Forelimb muscle (tissue), 1 donor: ENCODE measurements at places on chromosomes 12 and 14. TPM values are rescaled to one million over a fixed set of nuclear protein-coding genes. Genes with fewer than 3 reads are reported as not detected.

PAH gene
- not detected for polyA plus RNA-seq

MSI1 gene
- 4.4 TPM for polyA plus RNA-seq

XPOT gene
- 34.4 TPM for polyA plus RNA-seq

ANKS1B gene
- 2.3 TPM for polyA plus RNA-seq

PLEKHH1 gene
- polyA plus RNA-seq, result 1.7 TPM

TMEM119 gene
- 30.2 TPM for polyA plus RNA-seq

PLEK2 gene
- 0.89 TPM for polyA plus RNA-seq

PIWIL1 gene
- polyA plus RNA-seq, result 0.08 TPM

FGF6 gene
- polyA plus RNA-seq, result 58.5 TPM

C12orf60 gene
- 1.1 TPM for polyA plus RNA-seq

GRCh38 chr12:10283027-10283426 is 24.6 kb upstream of the KLRD1 start:
- no peak for DNase-seq

DNA sequence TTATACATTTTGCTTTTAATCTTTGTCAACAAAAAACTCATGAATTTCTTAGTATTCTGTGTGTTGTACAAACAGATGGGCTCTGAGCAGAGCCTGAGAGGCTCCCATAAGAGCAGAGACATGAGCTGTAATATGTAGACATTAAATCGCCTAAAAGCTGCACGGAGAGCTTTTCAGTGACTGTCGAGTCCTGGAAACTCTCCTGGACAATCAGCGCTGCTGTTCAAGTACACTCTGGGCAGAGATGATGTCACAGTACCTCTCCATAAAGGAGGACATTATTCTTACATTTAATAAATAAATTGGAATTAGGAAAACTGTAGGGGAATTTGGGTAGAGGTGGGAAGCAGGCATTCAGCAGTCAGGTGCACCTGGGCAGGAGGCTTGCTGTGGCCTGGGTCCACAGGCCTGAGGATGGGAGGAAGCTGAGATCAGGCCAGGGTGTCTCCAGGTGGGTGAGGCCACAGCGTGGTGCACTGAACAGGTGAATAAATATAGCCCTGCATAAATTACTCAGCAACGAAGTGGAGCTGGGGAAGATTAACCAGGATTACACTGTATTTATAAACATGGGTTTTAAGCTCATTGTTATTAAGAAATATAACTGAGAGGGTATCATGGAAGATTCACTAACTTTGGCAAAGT is 13.3 kb upstream of the TCL1A start:
- DNase-seq, result no peak

DNA sequence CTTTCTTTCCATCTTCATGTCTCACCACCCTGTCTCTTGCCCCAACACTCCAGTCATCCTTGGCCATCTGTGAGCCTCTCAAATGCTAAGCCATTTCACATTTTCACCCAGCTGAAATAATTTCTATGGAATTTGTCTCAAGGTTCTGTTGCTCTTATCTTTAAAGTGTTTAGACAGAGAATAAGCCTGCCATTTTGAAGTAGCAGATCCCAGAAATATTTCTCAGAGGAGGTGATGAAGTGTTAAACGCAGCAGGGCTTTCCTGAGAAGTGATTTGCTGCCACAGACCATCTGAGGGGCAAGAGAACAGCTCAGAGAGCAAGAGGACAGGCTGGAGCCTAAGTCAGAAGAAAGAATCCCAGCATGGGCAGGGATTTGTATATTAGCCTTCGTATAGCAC is 71.6 kb upstream of the CLMN start:
- DNase-seq, result no peak

GRCh38 chr14:75542588-75543091 is 20.4 kb downstream of the BATF start:
- DNase-seq, result no peak

GRCh38 chr12:113135178-113136127 is at the start of gene RASAL1:
Gene RASAL1, minus strand, starts transcription at chr12:113135761. Its CDS starts 299 bp downstream, at chr12:113135462.
- no peak for DNase-seq

DNA sequence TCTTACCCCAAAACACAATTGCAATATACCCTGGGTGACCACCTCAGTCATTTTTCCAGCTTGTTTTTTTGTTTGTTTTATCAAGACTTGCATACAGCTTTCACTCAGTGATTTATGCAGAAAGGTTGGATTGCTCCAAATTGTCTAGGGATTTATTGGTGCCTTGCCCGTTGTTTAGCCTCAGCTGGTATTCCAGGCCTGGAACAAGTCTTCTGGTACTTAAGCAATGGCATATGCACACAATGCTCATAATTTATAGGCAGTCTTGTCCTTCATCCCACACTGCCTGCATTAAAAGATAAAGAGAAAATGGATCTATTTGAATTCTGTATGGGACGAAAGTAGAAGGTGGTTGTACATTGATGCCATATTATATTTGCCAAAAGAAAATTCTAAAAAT is 392.5 kb downstream of the ADAMTS20 start:
- no peak for DNase-seq

- DNase-seq, result no peak
Measured at GRCh38 chr12:121246893-121247557, 37.1 kb downstream of the P2RX4 start.

- DNase-seq, result no peak
Measured at GRCh38 chr12:103547376-103547775, 39.7 kb upstream of the STAB2 start.

DNA sequence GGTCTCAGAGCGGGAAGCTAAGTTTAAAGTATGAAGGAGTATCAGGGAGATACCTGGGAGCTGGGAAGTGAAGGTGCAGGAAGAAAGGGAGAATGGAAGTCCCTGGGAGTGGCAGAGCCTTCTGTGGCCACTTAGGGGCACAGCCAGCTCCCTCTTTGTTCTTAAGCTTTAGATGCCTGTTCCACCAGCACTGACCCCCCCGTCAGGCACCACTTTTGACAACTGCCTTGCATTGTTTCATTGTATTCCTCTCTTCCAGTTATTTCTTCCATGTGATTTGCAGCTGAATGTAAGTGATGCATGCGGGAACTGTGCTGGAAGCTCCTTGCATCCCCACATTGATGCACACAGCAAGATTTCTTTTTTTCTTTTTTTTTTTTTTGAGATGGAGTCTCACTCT is 2.6 kb downstream of the GALNT16 start:
- no peak for DNase-seq

DNA sequence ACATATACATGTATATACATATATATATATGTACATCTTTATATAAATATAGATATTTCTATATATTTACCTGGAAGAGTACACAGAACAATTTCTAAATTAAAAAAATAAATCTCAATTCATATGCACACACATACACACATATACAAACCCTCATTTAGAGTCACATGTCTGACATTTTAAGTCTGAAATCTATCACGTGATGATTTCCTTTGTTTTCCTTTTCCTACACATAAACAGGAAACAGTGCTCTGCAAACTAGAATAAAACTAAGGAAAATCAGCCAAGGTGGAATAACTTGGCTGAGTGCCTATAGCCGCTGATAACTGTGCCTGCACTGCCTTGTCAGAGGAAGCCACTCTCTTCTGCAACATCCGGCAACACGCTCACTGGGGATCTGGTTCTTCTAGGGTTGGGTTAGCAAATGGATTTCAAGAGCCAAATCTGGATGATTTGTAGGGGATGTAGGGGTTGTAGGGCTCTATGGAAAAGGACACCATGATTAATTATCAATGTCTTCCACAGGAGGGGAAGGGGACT is 480.7 kb downstream of the TMEM132D start:
- no peak for DNase-seq

- no peak for DNase-seq
Measured at GRCh38 chr12:18718462-18718861, 19.4 kb downstream of the PLCZ1 start.

DNA sequence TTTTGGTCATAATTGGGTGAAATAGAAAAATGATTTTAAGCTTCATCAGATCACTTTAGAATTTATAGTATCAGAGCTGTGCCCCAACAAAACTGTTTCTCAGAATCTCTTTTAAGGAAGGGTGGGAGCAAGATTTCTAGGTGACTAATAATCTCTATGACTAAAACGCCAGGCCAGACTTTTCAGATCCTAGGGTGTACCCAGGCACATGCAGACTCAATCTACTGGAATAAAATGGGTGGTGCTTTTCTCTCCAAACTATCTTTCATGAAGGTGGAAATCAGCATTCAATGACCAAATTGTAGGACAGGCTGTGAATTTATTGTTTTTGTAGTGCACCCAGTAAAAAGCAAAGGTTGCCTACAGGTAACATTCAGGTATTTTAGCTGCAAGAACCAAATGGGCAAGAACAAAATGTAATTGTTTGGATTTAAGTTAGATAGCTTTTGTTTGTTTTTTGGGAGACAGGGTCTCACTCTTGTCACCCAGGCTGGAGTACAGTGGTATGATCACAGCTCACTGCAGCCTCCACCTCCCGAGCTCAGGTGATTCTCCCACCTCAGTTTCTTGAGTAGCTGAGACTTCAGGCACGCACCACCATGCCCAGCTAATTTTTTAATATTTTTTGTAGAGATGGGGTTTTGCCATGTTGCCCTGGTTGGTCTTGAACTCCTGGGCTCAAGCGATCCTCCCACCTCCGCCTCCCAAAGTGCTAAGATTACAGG is 49.5 kb downstream of the PPP2R5C start:
- no peak for DNase-seq

DNA sequence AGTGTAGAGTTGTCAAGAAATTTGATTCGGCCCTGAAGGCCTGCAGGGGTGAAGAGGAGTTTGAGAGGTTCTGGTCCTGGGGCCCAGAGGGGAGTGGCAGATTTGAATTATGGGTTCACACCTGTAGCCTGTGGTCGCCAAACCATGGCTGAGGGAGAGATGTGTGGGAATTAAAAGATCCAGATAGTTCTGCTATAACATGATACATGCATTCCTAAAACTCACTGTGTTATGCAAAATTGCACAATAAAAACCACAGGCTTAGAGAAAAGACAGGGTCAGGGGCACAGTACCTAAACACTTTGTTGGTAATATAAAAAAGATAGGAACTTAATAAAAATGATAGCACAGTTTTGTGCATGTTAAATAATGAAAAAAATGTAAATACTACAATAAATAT is 106.2 kb downstream of the TMEM30B start:
- no peak for DNase-seq

- no peak for DNase-seq
Measured at GRCh38 chr12:113880988-113881962, 84.8 kb downstream of the RBM19 start.

DNA sequence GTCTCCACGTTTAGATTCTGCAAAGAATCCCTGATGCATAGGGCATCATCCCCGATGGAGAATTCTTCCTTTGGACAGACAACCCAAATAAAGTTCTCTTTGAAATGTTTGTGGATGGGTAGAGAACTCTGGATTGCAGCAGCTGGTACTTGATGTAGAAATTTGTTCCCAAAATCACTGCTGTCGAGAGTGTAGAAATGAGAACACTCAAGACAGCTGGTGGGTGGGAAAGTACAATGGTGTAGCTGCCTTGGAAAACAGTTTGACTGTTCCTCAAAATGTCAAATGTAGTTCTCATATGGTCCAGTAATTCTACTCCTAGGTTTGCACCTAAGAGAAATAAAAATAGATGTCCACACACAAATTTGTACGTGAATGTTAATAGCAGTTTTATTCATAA is 671.5 kb upstream of the TMEM132C start:
- no peak for DNase-seq

DNA sequence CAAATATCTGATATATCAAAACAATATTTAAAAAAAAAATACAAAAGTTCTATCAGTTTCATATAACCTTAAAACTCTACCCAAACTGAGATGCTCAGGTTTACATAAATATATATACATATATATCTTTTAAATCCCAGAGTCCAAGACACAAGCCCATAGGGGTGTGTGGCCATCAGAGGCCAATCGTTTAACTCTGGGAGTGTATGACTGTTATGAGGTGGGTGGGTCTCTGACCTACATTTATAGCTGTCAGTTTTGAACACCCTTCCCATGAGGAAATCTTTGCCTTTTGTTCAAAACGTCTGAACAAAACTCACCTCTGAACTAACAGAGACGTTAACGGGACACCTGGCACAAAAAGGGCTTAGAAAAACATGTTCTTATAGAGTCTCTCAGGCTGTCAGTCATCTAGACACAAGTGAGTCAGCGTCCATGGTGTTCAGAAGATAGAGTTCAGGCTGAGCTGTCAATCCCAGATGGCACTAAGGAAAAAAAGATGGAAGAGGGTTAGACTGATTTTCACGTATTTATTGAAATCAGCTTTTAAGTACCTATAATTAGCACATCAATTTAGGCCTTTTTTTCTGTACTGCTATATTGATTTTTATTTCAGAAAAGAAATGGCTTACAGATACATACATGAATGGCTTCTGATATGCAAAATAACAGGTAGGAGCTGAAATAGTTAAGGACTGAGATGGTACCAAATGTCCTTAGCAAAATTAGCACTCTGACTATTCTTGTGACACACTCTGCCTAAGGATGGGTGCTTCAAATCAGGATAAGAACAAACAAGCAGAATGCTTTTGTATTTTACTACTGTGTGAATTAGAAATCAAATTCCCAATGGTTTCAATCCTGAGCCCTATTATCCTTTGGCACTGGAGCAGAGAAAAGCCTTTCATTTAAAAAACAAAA is 29.2 kb downstream of the HIGD1C start:
- DNase-seq, result no peak

- no peak for DNase-seq
Measured at GRCh38 chr14:37972941-37973887, 234.5 kb upstream of the SSTR1 start.

GRCh38 chr12:90124289-90124688 is 415.7 kb upstream of the ATP2B1 start:
- no peak for DNase-seq

DNA sequence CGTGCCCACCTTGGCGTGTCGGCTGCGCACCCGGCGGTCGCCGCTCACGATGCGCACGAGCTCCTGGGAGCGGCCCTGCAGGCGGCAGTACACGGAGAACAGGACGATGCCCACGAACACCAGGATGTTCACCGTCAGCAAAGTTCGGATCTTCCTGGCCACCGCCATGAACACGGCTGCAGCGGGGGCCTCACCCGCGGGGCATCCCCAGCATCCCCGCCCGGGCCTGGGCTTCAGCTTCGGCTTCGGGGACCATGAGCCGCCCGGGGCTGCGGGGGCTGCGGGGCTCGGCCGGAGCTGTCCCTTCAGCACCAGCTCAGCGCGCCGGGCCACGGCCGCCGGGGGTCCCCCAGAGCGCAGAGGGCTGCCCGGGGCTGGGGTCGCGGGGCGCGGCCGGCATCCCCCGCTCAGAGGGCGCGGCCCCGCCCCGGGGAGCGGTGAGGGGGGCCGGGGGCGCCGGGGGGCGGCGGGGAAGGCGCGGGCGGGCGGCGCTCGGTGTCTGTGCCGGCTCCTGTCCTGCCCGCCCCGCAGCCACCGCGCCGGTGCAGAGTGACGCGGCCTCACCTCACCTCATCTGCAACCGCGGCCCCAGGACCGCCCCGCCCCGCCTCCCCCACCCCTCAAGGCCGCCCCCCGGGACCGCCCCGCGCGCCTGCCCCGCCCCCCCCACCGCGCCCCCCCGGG is at the start of gene GALNT9:
GALNT9 (minus strand) TSS at position 554 of the 684 bp plus-strand sequence; CDS start at position 168, 386 bp downstream.
- no peak for DNase-seq

GRCh38 chr14:82725213-82725612 is 1191.6 kb upstream of the SEL1L start:
- DNase-seq, result no peak

- DNase-seq, result no peak
Measured at GRCh38 chr12:91414636-91415035, 232.0 kb upstream of the DCN start.

GRCh38 chr12:4540638-4541037 is 1.9 kb downstream of the RAD51AP1 start:
- DNase-seq, result no peak
